ENCODE measurements at places on chromosomes 5 and 9.

- no peak for DNase-seq
Measured at GRCh38 chr5:143652108-143652700, 159.8 kb upstream of the HMHB1 start.

GRCh38 chr9:110911659-110912418 is 126.4 kb downstream of the LPAR1 start:
- DNase-seq, result no peak

DNA sequence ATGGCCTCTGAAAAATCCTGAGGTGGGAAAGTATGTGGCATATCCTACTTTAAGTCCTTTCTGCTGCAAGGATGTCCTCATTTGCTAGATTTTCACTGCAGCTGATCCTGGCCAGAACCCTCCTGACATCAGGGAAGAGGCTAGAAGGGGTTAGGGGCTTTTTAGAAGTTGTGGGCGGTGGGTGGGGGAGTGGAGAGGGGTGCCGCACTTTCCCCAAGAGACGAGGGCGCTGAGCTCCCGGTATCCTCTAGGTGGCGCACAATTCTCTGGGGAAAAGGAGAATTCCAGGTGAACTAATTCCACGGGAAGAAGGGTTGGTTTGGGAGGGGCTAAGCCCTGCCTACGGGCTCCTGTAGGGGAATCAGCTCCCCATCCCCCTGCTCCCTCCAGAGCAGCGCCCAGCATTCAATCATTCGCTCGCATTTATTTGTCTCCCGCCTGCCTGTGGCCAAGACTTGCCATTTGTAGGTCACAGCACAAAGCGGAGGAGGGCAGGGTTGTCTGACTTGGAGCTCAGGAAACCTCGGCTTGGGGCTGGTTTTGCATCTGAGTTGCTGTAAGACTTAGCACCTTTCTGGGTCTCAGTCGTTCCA is 42.9 kb upstream of the HAND1 start:
- peak; percentile 69 for DNase-seq

- no peak for DNase-seq
Measured at GRCh38 chr9:23342291-23342690, 483.7 kb downstream of the ELAVL2 start.

DNA sequence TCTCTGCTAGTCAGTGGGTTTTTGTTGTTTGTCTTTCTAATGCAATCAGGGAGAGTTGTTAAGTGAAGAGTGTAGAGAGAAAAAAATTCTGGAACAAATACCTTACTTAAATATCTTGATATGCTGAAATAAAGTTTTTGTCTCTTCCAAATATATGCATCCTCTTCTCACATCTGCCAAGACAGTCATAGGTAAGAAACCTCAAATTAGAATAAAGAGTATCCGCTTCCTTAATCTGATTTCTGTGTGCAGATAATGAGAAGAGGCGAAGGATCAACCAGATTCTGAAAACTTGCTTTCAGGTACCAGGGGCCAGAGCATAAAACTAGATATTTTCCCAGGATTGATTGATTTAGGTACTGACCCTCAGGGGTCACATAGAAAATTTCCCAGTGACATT is 11.3 kb upstream of the IL6ST start:
- no peak for DNase-seq

DNA sequence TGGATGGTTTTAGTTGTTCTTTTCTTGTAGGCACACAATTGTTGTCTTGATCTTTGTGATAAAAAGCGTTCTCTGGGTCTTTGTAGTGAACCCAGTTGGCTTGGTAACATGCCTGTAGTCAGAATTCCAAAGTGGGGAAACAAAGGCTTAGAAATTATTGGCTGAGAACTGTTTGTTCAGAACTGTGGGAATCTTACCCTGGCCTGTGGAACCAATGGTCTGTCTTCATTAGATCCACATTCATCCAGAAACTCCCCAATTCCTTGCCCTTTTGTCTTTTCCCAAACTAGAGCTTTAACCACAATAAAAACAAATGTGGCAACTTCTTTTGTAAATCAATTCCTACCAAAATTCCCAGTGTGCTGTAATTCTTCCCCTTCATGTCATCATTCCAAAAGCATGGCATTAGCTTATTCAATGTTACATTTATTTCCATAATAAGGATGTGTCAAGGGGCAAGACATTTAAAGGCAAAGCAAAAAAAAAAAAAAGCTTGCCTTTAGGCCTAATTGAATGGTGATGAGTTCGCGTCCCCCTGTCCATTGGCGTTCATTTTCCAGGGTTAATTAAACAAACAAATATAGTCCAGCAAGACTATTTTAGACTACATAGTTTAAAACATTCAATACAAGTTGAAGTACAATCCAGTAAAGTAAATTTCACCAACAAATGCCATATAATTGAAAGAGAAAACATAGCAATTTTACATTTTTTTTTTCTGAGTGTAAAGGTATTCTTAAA is 249.8 kb upstream of the ZNF608 start:
- no peak for DNase-seq

DNA sequence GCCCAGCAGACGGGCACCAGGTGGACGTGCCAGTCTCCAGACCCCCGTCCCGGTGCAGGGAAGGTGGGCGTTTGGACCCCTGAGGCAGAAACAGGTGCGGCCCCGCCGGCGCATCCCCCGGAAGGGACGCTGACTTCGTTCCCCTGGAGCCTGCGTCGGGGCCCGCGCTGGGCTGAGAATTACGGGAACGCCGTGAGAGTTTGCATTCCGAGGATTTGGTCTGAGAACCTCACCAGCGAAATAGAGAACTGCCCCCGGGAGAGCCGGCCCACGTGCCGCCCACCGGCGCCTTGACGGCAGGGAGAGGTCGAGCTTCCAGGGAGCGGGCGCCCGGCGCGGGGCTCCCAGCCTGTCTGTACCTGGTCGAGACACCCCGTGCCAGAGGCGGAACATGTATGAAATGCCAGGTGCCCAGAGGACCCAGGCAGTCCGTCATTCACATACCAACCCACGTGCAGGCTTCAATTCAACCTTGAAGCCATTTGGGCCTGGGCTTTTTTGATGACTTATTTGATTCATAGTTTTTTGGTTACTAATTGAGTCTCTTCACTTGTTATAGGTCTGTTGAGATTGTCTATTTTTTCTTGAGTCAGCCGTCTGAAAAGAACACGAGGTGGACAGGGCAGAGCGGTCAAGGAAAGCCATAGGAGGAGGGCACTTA is 877 bp upstream of the CAMSAP1 start:
- DNase-seq, result no peak

- DNase-seq, result no peak
Measured at GRCh38 chr5:155024015-155024414, 10.5 kb downstream of the KIF4B start.

DNA sequence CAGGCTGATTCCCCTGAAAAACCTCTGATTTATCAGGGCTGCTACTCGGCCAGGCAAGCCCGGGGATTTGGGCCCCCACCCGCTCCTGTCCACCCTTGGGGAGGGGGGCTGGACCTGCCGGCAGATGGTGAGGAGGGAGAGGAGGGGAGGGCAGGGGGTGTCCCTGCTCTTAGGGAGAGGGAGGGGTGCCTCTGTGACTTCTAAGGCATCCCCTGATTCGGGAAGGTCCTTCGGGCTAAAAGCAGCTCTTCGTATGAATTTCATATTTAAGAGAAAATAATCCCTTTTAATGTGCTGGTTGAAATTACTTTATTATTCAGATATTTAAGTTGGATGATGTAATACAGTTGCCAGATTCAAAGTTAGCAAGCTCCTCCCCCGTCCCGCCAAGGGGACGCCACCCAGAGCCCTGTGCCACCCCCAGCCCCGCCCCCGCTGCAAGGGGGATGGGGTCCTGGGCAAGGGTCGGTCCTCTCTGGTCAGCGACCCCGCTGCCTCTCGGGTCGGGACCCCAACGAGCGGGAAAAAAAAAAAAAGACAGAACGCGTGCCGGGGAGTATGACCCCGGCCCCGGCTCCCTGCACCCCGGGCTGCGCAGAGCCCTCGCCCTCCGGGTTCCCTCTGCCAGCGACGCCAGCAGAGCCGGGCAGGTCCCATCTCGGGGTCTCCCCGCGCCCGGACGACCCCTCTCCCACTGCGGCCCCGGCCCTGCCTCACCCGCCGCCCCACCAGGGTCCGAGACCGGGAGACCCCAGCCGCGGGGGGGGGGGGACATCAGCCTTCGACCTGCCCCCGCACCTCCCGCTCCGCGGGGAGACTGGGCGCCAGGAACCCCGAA is 12.4 kb downstream of the LHX3 start:
- no peak for DNase-seq

DNA sequence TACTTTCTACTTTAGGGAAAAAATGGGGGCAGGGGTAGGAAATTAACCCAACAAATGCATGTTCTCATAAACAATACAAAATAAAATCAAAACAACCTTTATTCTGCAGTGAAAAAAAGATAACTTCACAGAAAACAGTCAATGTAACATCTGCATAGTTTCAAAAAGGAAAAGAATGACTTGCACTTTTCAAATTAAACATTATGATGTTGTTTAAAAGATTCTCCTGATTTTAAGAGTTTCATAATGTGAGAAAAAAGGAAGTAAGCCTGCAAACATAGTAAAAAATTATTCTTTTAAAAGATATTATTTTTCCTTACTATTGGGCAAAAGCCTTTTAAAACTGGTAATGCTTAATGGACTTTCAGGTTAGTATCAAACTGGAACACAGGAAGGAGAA is 7.6 kb downstream of the C9orf72 start:
- DNase-seq, result no peak

GRCh38 chr5:116358911-116359418 is 215.7 kb downstream of the SEMA6A start:
- peak; percentile 74 for DNase-seq

DNA sequence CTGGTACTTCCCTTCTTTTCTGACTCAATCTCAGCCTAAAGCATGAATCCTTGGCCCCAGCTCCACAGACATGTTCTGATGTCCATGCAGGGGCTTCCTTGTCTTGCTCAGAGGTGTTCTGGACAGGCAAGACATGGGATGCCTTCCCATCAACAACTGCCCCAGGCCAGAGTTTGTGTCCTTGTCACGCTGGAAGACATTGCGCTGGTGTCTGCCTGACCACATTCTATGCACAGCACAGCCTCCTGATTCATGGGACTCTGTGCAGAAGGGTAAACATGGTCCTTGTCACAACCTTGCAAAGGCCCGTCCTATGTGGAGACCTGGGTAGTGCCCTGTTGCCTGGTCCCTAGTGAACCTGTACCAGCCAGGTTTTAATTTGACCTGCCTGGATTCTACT is 212.2 kb downstream of the FSTL4 start:
- DNase-seq, result no peak

- peak; percentile 21 for DNase-seq
Measured at GRCh38 chr5:163565931-163566608, 60.7 kb downstream of the MAT2B start.
